ENCODE measurements at places on chromosomes 1 and 21.

- no peak for DNase-seq
Observed at GRCh38 chr1:238982736-238983135, 403.6 kb upstream of the CHRM3 start.

- DNase-seq: no peak
Observed at GRCh38 chr1:1926346-1926811, 7.3 kb upstream of the TMEM52 start.

DNA sequence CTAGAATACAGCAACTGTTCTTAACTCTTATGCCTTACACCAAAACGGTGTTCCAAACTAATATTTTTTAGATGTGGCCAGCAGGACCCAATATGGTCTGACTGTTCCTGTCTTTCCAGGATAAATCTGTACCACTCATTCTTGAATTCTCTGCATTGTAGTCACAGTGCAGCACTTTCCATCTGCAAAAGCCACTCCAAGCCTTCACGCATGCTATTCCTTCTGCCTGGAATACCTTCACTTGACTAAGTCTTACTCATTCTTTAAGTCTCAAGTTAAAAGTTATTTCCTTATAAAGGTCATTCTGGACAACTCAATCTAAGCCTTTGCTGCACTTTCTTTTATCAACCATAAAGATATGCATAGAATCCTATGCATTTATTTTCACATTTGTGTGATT lies 1194.5 kb downstream of the PLA2G4A start:
- DNase-seq: no peak

GRCh38 chr1:11519629-11520031 lies 40.7 kb downstream of the DISP3 start:
- no peak for DNase-seq

DNA sequence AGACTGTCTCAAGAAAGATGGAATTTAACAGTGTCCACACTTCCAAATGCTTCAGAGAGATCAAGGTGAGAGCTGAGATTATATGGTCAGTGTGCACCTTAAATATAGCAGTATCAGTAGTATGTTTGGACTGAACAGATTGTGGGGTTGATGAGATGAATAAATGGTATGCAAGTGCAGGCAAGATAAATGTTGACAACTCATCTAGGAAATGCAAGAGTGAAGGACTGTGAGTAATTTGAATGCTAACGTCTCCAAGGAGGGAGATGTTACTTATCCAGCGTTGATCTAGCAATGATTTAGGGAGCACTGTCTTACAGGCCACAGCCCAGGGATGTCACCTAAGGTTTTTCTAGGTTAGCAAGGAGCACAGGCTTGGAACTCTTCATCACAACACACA lies 170.7 kb upstream of the GALNT2 start:
- DNase-seq: no peak

DNA sequence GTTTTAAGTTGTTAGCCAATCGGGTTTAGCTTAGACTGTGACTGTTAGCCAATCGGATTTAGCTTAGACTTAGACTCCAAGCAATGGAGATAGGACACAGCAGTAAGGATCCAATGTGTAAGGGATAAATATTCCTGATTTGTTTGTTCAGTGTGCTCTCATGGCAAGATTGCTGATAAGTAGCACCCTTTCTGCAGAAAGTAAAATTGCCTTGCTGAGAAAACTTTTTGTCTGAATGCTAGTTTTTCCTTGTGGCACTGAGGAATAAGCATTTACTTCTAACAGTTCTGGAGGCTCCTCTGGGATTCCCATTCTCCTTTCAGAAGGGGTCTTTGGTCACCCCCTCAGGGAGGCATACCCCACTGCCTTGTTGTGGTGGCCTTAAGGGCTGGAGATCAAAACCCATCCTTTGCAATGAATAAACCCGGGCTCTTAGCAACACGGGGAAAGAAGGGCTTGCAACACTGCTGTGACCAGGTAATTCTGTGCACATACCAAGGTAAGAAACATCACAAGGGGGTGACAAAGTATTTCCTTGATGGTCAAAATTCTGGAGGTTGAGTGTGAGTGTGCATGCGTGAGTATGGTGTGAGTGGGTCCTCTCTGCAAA lies 45.4 kb downstream of the SERINC2 start:
- DNase-seq: no peak

All from T-helper 2 cell treated with Interferon-gamma antibody and Interleukin-4, amounts not matched to agents 5 μg/mL and 100 μg/mL, for 36 hours (primary cell).